ENCODE measurements at places on chromosomes 2 and 18.
A peak's percentile ranks its signal among the peaks of the same experiment; 100 is the strongest.

DNA sequence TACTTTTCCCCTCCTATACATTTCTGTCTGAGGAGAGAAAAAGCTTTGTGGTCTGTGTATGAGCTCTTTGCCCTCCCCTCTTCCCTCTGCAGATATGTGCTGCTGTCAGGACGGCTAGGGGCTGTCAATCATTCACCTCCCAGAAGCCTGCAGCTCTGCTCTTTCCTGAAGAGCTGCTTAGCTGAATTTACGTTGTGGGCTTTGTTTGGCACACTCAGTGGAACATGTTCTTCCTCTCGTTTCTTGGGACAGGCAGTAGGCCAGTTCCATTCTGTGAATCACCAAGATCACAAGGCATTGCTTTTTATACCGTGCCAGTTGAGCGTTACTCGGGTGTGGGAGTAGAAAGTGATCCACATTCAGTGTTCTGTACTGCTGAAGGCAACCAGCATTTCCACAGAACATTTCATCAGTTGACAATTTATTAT is 136.7 kb downstream of the LAMA3 start:
- no peak for DNase-seq

DNA sequence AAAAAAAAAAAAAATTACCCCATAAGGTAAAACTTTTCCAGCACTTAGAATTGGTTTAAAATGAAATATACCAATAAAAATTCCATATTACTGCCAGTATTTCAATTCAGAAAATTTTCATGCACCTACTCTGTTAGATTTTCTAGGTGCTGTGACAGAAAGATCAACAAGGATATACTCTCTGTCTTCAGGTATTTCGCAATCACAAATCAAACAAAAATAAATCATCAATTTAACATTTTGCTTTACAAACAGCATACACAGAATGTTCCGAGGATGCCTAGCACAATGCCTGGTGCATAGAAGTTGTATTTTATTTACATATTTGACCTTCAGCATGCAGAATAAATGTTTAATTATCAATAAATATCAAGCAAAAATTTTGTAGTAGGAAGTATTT is 66.5 kb downstream of the RBBP8 start:
- DNase-seq = no peak

GRCh38 chr2:45888167-45888566 is 236.7 kb downstream of the PRKCE start:
- no peak for DNase-seq

- DNase-seq = no peak
Measured at GRCh38 chr2:236353594-236353942, 89.4 kb upstream of the ASB18 start.

DNA sequence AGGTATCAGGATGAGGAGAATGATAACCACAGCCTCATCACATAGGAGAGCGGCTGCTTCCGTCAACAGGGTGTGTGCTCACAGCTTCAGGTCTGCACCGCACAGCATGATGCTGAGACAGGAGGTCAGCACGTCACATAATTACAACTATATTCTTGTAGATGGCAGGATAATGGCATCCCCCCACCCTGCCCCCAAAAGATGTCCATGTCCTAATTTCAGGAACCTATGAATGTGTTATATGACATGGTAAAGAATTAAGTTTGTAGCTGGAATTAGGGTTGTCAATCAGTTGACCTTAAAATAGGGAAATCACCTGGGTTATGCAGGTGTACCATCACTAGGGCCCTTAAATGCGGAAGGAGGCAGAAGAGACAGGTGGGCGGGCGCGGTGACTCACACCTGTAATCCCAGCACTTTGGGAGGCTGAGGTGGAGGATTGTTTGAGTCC is 73.9 kb downstream of the ARL4C start:
- peak; percentile 50 for DNase-seq

- no peak for DNase-seq
Measured at GRCh38 chr2:40511661-40512213, 59.8 kb upstream of the SLC8A1 start.

GRCh38 chr2:107932979-107933378 is 53.3 kb upstream of the SLC5A7 start:
- DNase-seq = no peak

DNA sequence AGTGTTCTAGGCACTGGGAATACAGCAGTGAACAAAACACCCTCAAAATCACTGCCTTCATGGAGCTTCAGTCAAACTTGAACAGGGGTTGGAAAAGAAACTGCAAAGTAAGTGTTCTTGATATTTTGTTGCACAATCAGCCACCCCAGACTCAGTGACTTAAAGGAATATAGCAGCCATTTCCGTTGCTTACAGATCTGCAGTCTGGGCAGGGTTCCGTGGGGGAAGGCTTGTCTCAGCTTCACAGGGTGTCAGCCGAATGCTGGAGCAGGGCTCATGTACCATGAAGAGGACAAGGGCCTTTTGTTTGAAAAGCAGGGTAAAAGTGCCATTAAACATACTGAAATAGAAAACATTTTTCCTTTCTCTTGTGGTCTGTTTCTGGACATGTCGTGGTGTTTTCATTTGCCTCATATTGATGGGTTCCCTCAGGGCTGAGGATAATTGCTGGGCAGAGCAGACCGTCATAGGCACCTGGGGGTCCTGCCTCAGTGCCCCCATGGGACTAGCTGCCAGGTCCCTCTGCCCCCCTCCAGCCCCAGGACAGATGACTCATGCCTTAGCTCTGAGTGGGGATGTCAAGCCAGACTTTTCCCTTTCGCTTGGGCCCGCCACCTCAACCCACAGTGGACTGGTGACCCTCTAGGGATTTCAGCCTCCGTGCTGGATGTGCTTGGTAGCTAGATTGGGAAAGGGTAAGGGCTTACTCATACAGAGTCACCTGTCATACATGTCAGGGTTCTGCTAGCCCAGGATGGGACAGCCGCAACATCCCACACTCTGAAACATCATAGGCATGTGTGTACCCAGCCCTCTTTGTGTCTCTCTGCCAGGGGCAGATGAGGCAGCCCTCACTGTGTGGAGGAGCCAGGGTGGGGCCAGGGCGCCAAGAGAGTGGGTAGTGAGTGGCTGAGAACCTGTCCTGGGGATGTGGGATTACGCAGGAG is 96.5 kb downstream of the PTPRM start:
- no peak for DNase-seq

- no peak for DNase-seq
Measured at GRCh38 chr2:208820014-208820688, 413.6 kb downstream of the PTH2R start.

GRCh38 chr18:44526705-44527415 is 153.8 kb upstream of the SETBP1 start:
- DNase-seq = no peak

DNA sequence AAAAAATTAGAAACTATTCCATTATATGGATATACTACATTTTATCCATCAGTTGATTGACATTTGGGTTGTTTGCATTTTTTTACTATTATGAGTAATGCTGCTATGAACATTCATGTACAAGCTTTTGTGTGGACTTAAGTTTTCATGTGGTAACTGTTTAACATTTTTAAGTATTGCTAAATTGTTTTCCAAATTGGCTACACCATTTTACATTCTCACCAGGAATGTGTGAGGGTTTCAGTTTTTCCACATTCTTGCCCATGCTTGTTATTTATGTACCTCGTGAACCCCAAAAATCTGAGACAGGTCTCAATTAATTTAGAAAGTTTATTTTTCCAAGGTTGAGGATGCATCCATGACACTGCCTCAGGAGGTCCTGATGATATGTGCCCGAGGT is 3.1 kb upstream of the TXNL4A start:
- no peak for DNase-seq

DNA sequence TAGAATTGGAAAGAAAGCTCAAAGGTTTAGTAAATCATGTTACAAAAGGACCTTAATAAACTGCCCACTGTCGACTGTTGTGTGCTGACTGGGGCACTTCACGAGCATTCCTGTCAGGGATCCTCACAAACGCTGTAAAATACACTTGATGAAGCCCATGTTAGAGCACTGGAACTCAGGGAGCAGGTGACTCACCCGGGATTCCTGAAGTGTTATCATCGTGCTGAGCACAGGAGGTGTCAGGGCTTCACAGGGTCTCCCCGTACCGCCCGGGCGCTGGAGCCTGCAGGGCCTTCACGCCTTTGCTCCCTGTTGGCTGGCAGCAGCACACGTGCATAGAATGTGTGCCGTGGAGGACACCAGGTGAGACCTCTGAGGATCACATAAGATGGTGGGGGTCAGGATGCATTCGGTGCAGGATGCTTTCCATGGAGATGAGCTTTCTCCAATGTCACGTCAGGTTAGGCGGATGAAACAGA is 187.3 kb downstream of the SNTG2 start:
- DNase-seq = no peak

- no peak for DNase-seq
Measured at GRCh38 chr2:176072951-176073904, 10.5 kb downstream of the EVX2 start.

GRCh38 chr2:38269421-38269820 is 107.7 kb downstream of the ATL2 start:
- no peak for DNase-seq

GRCh38 chr2:102660070-102660469 is 40.7 kb downstream of the SLC9A2 start:
- no peak for DNase-seq

DNA sequence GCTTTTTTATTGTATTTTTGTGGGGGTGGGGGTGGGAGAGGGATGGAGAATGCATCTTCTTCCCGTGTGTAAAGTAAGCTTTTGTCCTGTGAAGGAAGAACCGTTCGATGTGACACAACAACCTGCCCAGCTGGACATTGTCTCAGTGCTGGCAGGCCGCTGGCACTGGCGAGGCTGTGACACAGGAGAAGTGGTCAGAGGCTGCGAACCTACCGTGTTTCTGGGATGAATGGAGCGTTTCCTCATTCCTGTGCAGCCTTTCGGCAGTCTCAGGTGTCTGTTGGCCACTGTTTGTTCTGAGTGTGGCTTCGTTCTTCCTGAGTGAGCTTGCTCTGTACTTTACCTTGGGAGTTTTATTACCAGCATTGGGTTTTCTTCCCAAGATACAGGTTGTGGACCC is 8.0 kb downstream of the RAMP1 start:
- DNase-seq = no peak

- no peak for DNase-seq
Measured at GRCh38 chr2:159608723-159609308, 7.5 kb downstream of the BAZ2B start.

DNA sequence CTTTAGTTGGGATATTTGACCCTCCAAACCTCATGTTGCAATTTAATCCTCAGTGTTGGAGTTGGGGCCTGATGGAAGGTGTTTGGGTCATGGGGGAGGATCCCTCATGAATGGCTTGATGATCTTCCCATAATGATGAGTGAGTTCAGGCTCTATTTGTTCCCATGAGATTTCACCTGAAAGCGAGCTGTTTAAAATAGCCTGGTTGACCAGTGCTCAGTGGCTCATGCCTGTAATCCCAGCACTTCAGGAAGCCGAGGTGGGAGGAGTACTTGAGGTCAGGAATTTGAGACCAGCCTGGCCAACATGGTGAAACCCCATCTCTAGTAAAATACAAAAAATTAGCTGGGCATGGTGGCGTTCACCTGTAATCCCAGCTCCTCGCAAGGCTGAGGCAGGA is 14.9 kb upstream of the PSME4 start:
- DNase-seq = no peak

DNA sequence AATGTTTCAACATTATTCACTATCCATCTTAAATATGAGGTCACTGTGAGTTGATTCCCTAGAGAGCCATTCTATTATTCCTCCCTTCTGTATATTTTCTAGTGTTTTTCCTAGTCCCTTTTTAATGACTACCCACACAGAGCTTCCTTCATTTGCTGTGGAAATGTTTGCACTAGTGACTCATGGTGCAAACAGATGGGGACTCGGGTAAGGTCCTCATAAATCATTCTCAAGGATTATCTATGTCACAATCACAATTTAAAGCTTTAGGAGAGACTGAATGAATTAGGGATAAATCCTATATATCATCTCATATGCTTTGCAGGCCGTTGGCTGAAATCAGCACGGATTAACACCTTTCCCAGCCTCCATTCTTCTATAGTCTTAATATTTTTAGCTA is 159.6 kb downstream of the DCC start:
- DNase-seq = no peak

GRCh38 chr2:70250434-70250833 is 2.0 kb upstream of the TIA1 start:
- no peak for DNase-seq

DNA sequence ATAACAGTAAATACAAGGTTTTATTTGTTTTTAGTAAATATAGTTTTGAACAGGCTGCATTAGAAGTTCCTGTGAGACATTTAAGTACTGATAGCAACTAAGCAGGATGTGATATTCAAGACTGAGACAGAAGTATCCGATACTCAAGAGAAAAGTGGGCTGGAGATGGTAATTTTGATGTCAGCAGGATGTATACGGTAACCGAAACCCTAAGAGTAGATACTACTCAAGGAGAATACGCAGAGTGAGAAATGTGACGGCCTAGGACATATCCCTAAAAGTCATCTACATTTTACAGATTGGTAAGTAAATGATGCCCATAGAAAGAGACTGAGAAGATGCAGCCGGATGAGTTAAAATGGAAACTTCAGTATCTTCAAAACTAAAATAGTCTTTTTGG is 115.4 kb downstream of the GORASP2 start:
- DNase-seq = no peak

GRCh38 chr2:197369933-197370320 is 59.3 kb upstream of the ANKRD44 start:
- DNase-seq = no peak

DNA sequence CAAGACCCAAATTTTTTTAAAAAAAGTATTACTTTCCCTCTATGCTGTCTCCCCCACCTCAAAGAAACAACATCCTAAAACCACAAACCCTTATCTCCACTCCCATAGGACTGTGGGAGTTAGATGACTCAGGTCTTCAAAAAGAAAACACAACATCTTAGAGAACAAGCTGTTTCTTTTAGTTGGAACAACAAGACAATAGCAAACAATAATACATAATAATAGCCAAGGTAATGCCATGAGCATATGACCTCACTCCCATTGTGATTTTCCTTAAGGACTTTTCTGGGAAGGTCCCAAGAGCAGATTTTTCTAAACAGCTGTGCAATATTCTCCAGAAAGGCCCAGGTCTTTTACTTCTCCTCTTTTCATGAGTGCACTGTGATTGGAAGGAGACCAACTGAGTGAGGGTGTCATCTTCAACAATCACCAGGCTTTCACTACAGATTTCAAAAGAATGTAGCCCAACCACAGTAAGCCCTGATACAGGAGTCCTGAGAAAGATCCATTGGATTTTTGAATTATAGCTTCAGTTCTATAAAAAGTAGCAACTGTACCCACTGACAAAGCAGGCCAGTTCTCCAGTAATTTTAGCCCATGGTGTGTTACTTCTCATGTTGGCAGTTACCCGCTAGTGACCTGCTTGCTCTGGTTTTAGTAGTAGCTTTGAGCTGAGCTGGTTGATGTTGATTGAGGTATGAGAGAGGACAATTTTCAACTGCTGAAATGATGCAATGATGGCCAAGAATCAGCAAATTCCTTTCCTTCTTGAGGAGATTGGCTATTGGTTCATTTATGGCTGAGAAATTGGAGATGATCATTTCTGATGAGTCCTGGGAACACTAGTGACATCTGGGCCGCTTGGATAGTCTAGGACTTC is 144.5 kb upstream of the TCF4 start:
- DNase-seq = no peak

GRCh38 chr2:127874378-127875269 is 11.1 kb downstream of the AMMECR1L start:
- no peak for DNase-seq

- DNase-seq = no peak
Measured at GRCh38 chr18:2424420-2424819, 146.9 kb downstream of the METTL4 start.

- peak; percentile 87 for DNase-seq
Measured at GRCh38 chr2:237427769-237428506, 14.0 kb upstream of the COL6A3 start.
